ENCODE measurements at places on chromosomes 2 and 18.

- no peak for DNase-seq
These were observed 226.3 kb downstream of the CDCA7 start for GRCh38 chr2:173580956-173581355.

GRCh38 chr18:62744076-62744968, 29.0 kb downstream of the PHLPP1 start:
- DNase-seq: no peak

DNA sequence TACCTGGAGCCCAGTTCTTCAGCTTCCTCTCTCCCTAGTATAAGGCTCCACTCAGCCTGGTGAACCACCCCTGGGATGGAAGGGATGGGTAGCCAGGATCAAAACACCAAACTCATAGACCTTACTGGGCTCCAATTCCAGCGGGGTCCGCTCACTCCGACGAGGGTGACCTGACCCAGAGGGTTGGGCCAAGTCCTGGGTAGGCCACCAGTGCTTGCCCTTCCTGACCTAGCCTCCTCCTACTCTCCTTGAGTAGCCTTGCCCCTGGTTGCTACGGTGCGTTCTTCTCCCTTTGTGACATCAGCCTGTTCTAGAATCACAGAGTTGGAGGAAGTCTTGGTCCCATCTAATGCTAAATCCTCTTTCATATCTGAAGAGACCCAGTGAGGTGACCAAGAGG, 537 bp upstream of the STAT4 start:
- DNase-seq: no peak

- DNase-seq: no peak
These were observed 195.1 kb downstream of the TMEM247 start for GRCh38 chr2:46674488-46674887.
